ENCODE measurements at places on chromosomes 2 and 18. TPM values are rescaled to one million over a fixed set of nuclear protein-coding genes. Genes with fewer than 3 reads are reported as not detected.

- peaks cover 17% of the 10 kb centered on the region for H3K4me1 ChIP-seq
- H3K4me3 ChIP-seq: no peak overlapping the region
- H3K27ac ChIP-seq: peak overlapping the region; percentile 18
Observed at GRCh38 chr2:27655155-27655951, 8.1 kb downstream of the SUPT7L start.

DNA sequence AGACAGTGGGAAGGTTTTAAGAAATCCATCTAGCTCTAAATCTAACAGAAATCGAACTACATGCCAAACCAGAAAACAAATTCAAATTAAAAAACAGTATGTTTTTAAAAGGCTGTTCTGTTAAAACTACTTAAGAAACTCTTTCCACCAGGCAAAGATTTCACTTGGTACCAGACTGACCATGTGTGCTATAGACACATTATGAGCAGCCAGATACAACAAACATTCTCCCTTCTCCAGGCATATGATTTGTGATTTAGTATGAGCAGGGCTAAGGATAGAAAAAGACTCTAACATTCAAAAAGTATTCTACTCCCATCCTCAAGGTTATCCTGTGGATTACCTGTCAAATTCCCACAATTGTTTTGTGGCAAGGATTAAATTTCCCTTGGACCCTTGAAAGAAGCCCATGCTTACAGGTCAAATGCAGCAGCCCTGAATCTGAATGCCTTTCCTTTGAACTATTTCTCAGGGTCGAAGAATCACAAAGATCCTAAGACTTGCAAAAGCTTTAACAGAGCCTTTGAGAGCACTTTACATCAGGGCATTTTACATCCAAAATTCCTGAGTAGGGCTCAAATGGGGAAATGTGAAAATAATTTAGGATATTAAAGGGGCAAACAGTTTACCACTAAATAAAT lies 42.5 kb upstream of the TTC32 start:
- DNase-seq: no peak
- no peaks in the 10 kb centered on the region for H3K27me3 ChIP-seq
- H3K27ac ChIP-seq: no peak overlapping the region
- H3K4me3 ChIP-seq: no peak overlapping the region
- peaks cover 11% of the 10 kb centered on the region for H3K36me3 ChIP-seq

Gene FZD7
- total RNA-seq: 0.52 TPM

DNA sequence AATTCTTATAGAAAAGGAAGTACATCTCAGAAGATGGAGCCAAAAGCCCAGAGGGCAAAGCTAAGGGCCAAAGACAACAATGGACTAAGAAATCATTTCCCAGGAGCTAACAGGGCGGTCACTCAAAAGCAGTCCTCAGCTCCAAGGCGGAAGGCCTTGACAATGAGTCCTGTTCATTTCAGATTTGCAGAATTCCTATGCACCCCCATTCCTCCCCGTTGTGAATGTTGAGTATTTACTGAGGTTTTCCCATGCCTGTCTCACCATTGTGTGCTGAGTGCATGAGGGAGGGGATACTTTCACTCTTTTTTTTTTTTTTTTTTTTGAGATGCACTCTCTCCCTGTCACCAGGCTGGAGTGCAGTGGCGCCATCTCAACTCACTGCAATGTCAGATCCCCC lies 18.8 kb upstream of the DTNB start:
- peaks cover 3% of the 10 kb centered on the region for H3K27me3 ChIP-seq
- H3K36me3 ChIP-seq: no peaks in the 10 kb centered on the region
- no peak overlapping the region for H3K27ac ChIP-seq

- no peak overlapping the region for H3K4me3 ChIP-seq
- H3K36me3 ChIP-seq: peaks cover 5% of the 10 kb centered on the region
- no peaks in the 10 kb centered on the region for H3K27me3 ChIP-seq
- peak; percentile 65 for DNase-seq
- H3K4me1 ChIP-seq: peaks cover 34% of the 10 kb centered on the region
Observed at GRCh38 chr18:13446610-13447461, 228.3 kb downstream of the LDLRAD4 start.

- H3K27ac ChIP-seq: no peak overlapping the region
- H3K27me3 ChIP-seq: no peaks in the 10 kb centered on the region
- H3K4me3 ChIP-seq: no peak overlapping the region
- no peaks in the 10 kb centered on the region for H3K4me1 ChIP-seq
Observed at GRCh38 chr18:32934201-32934600, 161.4 kb upstream of the KLHL14 start.

Gene ERMN
- total RNA-seq: 2.0 TPM

DNA sequence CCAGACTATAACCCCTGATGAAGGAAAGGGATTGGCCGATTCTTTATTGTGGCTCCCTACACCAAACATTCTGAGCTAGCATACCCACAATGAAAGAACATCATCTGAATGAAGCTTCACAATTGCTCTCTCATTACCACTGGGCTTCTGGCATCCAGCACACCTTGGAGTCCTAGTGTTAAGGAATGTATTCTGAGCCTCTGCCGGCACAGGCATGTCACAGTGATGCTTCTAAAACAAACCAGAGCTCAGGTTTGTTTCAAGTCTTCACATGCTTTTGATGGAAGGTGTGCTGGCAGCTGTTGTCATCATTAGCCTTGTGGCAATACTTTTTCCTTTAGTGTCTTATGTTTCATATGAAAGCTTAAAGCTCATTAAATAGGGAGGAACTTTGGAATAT lies 76.3 kb upstream of the RBBP8 start:
- H3K4me3 ChIP-seq: no peak overlapping the region
- no peaks in the 10 kb centered on the region for H3K36me3 ChIP-seq
- H3K27me3 ChIP-seq: peaks cover 31% of the 10 kb centered on the region
- no peak for DNase-seq

DNA sequence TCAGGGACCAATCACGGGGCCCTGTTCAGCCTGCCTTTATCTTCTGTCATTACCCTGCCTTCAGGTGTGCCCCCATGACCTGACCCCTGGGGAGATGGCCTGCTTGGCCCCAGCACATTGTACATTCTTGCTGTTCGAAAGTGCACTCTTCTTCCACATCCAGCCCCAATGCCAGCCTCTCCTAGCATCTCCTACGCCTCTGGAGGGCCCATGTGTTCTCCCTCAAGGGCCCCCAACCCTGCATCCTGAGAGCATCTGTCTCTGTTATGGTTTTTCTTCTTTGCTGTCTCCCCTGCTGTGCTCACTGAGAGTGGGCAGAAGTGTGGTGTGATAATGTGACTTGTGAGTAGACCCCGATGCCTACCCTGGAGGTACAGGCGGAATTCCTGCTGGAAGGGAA lies 41.5 kb upstream of the OTOS start:
- no peak overlapping the region for H3K4me3 ChIP-seq
- H3K27ac ChIP-seq: no peak overlapping the region
- DNase-seq: no peak
- peaks cover 26% of the 10 kb centered on the region for H3K27me3 ChIP-seq

DNA sequence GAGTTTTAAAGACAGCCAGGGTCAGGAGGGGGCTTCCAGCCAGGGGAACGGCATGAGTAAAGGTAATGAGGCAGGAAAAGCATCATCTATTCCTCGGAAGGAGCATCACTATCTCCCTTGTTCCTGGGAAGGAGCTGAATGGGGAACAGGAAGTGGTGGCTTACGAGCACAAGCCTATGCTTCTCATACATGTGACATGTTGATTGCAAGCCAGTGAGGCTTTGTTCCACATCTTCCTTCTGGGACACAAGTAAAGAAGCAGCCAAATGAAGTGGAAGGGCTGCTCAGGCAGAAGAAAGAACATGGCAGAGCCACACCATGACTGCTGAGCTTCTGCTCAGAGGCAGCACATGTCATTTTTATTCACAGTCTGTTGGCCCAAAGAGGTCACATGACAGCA lies 15.1 kb upstream of the LMAN1 start:
- peaks cover 17% of the 10 kb centered on the region for H3K4me1 ChIP-seq
- no peaks in the 10 kb centered on the region for H3K36me3 ChIP-seq
- H3K27ac ChIP-seq: no peak overlapping the region
- H3K27me3 ChIP-seq: peaks cover 16% of the 10 kb centered on the region
- H3K4me3 ChIP-seq: no peak overlapping the region

DNA sequence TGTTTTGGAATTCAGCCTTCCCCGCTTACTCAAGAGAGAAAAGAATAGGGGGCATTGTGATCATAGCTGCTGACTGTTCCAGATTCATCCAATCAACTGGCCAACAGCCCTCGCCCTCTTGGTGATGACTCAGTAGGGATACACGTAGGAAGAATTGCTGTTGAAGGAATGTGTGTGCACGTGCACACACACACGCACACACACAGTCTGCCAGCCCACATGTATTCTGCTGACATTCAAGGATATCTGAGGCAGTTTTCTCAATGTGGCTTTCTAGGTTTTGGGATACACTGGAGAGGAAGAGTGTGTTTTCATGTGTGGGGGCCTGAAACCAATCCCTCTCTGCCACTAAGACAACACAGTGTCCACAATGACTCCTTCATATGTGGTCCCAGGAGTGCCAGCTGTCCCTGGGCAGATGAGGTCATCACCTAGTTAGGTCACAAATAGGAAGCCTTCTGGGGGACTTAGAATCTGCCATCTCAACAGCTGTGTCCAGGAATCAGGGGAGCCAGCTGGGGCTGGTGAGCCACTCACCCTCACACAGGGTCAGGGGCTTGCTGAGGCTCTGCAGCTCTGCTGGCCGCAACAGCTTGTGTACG lies 352.6 kb downstream of the SS18 start:
- no peaks in the 10 kb centered on the region for H3K36me3 ChIP-seq
- no peak overlapping the region for H3K4me3 ChIP-seq
- H3K4me1 ChIP-seq: no peaks in the 10 kb centered on the region
- peaks cover 5% of the 10 kb centered on the region for H3K27me3 ChIP-seq
- DNase-seq: no peak

Gene TUBA4B
- total RNA-seq: not detected

DNA sequence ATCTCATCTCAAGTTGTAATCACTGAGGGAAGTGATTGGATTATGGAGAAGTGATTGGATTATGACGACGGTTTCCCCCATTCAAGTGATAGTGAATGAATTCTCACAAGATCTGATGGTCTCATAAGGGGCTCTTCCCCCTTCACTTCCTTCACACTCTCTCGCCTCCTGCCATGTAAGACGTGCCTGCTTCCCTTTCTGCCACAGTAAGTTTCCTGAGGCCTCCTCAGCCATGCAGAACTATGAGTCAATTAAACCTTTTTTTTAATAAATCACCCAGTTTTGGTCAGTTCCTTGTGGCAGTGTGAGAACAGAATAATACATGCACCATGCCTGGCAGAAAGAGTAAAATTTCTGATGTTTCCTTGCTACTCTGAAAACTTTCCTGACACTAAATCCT lies 36.6 kb downstream of the CEP68 start:
- no peaks in the 10 kb centered on the region for H3K27me3 ChIP-seq
- H3K4me3 ChIP-seq: no peak overlapping the region
- peaks cover 18% of the 10 kb centered on the region for H3K36me3 ChIP-seq
- H3K4me1 ChIP-seq: peaks cover 7% of the 10 kb centered on the region
- DNase-seq: no peak
- peak overlapping the region; percentile 32 for H3K27ac ChIP-seq

- no peak overlapping the region for H3K4me3 ChIP-seq
- no peaks in the 10 kb centered on the region for H3K27me3 ChIP-seq
- H3K27ac ChIP-seq: no peak overlapping the region
- no peaks in the 10 kb centered on the region for H3K36me3 ChIP-seq
Observed at GRCh38 chr2:96882906-96883305, 13.0 kb upstream of the SEMA4C start.

Gene NT5C1B
- not detected for total RNA-seq

Gene SLC16A14
- 1.2 TPM for total RNA-seq

- DNase-seq: no peak
- peaks cover 31% of the 10 kb centered on the region for H3K4me1 ChIP-seq
- H3K36me3 ChIP-seq: peaks cover 16% of the 10 kb centered on the region
- H3K27ac ChIP-seq: peak overlapping the region; percentile 51
- H3K27me3 ChIP-seq: peaks cover 17% of the 10 kb centered on the region
Observed at GRCh38 chr2:37325625-37326071, 1.0 kb upstream of the PRKD3 start.

Gene RND3
- not detected for total RNA-seq

- DNase-seq: no peak
- peaks cover 4% of the 10 kb centered on the region for H3K27me3 ChIP-seq
- peaks cover 2% of the 10 kb centered on the region for H3K36me3 ChIP-seq
- H3K4me3 ChIP-seq: no peak overlapping the region
Observed at GRCh38 chr2:109126501-109126860, 2.5 kb upstream of the SH3RF3 start.

- H3K4me1 ChIP-seq: no peaks in the 10 kb centered on the region
- H3K27me3 ChIP-seq: peaks cover 35% of the 10 kb centered on the region
- H3K36me3 ChIP-seq: no peaks in the 10 kb centered on the region
- H3K27ac ChIP-seq: no peak overlapping the region
Observed at GRCh38 chr2:176502619-176503018, 233.4 kb downstream of the MTX2 start.

GRCh38 chr2:188610827-188611226 lies 319.2 kb downstream of the GULP1 start:
- H3K4me3 ChIP-seq: no peak overlapping the region
- no peaks in the 10 kb centered on the region for H3K27me3 ChIP-seq
- no peaks in the 10 kb centered on the region for H3K36me3 ChIP-seq
- no peak for DNase-seq
- no peaks in the 10 kb centered on the region for H3K4me1 ChIP-seq

Gene RUFY4
- total RNA-seq: 2.0 TPM

- no peak for DNase-seq
- H3K4me3 ChIP-seq: no peak overlapping the region
- no peaks in the 10 kb centered on the region for H3K27me3 ChIP-seq
- H3K27ac ChIP-seq: no peak overlapping the region
Observed at GRCh38 chr18:79485788-79486355, 90.1 kb downstream of the NFATC1 start.

Gene REG3A
- total RNA-seq: not detected

DNA sequence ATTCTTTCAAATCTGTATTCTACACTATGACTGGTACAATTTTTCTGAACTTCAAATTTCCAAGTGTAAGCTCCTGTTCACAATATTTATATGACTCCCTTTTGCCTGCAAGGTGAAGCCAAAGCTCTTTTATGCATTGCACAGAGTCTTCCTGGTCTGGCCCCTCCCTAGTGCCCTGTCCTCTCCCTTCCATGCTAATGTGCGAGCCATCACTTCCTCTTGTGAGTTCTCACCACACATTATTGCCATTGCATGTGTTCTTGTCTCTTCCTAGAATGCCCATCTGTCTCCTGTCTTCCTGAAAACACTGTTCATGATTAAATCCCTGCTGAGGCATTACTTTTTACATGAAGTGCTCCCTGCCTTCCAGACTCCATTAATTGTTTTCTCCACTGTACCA lies 169.9 kb downstream of the MC4R start:
- H3K27ac ChIP-seq: no peak overlapping the region
- no peaks in the 10 kb centered on the region for H3K36me3 ChIP-seq
- no peak overlapping the region for H3K4me3 ChIP-seq
- no peaks in the 10 kb centered on the region for H3K27me3 ChIP-seq
- H3K4me1 ChIP-seq: no peaks in the 10 kb centered on the region

DNA sequence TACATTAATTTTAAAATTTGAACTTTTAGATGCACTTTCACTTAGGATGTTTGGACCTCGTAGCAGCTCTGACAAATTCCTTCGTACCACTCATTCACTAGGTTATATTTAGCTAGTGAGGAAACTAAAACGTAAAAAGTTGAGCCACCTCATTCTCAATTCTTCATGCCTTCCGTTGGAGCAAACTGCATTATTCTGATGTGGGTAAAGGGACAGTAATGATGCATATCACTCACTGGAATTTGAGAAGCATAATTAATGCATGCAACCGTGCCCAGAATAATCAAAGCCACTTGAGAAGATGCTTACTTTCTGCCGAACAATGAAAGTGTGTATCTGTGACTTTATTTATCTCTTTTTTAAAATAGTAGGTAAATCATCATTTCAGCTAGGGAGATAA lies 2.2 kb downstream of the CNOT9 start:
- H3K27ac ChIP-seq: peak overlapping the region; percentile 100
- no peaks in the 10 kb centered on the region for H3K27me3 ChIP-seq
- H3K4me1 ChIP-seq: peaks cover 50% of the 10 kb centered on the region
- peaks cover 46% of the 10 kb centered on the region for H3K36me3 ChIP-seq

GRCh38 chr2:105757433-105757832 lies 12.7 kb downstream of the NCK2 start:
- peak overlapping the region; percentile 93 for H3K27ac ChIP-seq
- H3K4me1 ChIP-seq: peaks cover 98% of the 10 kb centered on the region
- peak overlapping the region; percentile 66 for H3K4me3 ChIP-seq
- no peaks in the 10 kb centered on the region for H3K27me3 ChIP-seq

Data from activated naive CD8-positive, alpha-beta T cell treated with anti-CD3 and anti-CD28 coated beads for 36 hours (primary cell).